ENCODE measurements at places on chromosomes 7 and 10.

GRCh38 chr10:80100861-80101695 lies 22.6 kb downstream of the TMEM254 start:
- DNase-seq, result no peak

DNA sequence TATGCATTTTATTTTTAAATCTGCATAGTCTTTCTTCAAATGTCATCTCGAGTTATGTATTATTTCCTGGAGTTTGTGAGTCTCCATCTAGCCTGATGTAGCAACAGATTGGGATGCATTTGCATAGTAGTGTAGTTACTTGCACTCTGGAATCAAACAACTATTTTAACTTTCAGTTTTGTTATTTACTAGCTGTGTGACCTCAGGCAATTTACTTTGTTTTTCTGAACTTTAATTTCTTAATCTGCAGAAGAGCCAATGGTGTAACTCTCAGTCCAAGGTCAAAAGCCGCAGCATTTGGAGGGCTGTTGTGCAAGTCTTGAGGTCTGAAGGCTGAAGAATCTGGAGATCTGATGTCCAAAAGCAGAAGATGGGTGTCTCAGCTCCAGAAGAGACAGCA lies 175.8 kb upstream of the SORCS1 start:
- DNase-seq, result no peak

- DNase-seq, result no peak
Measured at GRCh38 chr10:63628526-63629362, 107.5 kb downstream of the REEP3 start.

- no peak for DNase-seq
Measured at GRCh38 chr7:38310591-38311101, 37.2 kb upstream of the TARP start.

DNA sequence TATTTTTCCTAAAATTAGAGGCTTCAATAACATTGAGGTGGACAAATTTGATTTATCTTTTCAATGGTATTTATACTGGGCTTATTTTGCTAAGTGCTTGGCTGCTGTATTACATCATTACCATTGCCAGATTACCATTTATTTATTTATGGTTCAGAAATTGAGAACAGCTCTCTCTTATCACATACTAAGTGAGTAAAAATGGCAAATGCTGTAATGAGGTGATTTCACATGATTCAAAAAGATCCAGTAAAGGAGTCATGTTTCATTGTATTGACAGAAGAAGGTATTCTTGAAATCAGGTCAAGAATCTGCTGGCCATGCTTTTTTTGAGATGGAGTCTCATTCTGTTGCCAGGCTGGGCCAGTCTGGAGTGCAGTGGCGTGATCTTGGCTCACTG lies 322.6 kb downstream of the KIF20B start:
- no peak for DNase-seq

- DNase-seq, result no peak
Measured at GRCh38 chr7:54705436-54705835, 53.6 kb downstream of the SEC61G start.

DNA sequence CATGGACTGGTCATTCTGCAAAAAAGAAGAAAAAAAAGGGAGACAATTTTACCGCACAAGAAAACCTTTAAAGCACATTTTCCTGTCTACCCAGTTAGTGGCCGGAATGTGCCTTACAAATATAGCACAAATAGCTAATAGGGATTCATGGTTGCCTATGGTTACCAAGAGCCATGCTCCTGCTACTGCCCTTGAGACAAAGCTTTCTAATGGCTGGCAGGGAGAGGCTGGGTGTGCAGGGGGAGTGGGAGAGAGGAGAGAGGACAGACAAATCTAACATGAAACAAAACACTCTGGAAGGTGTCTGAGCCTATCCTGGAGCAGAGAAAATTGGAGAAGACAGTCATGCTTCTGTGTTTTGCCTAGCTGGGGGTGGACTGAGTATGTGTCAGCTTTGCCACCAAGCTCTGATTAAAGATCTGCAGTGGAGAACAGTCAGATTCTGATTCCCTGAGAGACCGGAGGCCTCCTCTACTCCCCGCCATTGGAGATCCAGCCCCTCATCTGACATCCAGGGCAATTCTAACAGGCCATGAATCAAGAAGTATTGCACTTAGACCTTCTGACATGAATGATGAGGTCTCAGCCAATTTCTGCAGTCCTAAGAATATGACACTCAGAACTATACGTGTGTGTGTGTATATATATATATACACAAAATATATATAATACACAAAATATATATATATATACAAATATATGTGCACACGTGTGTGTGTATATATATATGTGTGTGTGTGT lies 80.2 kb downstream of the PRTFDC1 start:
- DNase-seq, result no peak

DNA sequence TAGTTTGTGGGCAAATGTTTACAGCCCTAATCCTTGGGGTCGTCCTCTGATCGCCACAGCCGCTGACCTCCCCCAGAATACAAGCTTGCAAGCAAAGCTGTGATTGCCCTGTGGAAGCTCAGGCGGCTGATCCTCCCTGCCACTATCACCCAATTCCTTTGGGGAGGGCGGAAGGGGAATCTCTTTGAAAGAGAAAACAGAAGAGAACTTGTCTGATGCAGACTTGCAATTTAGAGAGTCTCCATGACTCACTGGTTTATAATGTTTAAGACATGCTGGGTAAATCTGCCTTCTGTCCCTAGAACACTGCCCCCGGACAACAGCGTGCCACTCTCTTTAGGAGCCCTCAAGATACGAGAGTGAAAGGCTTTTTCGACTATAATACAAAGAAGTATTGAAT lies 75.5 kb downstream of the NRP1 start:
- DNase-seq, result no peak

GRCh38 chr7:6266699-6267098 lies 5.7 kb downstream of the CYTH3 start:
- DNase-seq, result no peak

GRCh38 chr7:1169409-1170368 lies 9.7 kb upstream of the ZFAND2A start:
- DNase-seq, result peak; percentile 82

DNA sequence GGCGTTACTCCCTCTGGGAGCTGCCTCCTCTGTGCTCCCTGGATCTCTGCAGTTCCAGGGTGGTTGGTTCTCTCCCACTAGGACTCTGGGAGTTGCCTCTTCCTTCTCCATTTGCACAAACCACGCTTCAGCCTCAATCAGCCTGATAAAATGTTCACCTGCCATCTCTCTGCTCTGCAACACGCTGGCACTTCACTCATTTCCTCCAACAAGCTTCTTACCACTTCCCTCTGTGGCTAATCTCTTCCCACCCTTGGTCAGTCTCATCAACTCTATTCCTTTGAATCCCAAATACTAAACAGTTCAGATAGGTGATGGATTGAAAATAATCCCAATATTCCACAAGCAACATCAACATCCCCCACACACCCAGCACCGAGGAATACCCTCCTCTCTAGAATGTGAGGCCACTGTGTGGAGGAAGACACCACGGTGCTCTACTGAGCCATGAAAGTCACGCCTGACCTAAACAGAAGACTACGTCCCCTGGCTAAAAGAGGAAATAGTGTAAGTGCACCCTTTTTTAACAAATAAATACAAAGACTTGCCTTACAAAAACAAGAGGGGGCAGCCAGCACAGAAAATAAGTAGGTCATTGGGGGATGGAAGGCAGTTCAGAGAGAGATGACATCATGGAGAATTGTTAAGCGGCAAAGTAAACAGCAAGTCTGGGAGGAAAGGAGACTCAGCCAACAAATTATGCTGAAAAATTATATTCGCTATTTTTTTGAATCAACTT lies 1.9 kb upstream of the FAM170B start:
- DNase-seq, result no peak

DNA sequence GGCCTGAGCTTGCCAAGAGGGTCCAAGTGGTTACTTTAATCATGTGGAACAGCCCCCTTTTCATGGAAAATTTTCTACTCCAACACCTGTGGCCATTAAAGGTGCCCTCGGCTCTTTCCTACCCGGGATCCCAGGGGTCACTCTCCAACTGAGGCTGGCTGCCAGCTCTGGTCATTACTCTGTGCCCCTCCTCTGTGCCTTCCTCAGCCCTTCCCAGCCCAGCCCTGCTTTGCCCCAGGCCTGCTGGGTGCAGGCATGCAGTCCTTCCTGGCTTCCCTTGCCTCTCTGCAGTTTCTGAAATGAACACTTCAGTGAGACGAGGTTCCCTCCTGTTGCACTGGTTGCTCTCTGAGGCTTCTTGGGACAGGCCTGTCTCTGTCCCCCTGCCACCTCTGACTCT lies 951.1 kb upstream of the ZNF722 start:
- no peak for DNase-seq

DNA sequence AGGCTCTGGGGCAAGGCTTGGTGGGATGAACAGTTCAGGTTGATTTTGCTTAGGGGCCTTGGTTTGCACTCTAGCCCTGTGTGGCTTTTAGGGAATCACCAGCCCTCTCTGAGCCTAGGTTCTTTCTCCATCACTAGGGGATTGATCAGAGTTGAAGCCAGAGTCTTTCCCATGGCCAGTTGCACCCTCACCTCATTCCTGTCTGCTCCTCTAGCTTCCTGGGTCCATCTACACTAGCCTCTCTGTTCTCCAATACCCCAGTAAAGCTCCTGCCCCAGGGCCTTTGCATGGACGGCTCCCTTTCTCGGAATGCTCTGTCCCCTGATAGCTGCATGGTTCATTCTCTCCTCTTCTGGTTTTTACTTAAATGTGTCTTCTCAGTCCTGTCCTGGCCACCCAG lies 40.4 kb downstream of the SORCS3 start:
- no peak for DNase-seq

DNA sequence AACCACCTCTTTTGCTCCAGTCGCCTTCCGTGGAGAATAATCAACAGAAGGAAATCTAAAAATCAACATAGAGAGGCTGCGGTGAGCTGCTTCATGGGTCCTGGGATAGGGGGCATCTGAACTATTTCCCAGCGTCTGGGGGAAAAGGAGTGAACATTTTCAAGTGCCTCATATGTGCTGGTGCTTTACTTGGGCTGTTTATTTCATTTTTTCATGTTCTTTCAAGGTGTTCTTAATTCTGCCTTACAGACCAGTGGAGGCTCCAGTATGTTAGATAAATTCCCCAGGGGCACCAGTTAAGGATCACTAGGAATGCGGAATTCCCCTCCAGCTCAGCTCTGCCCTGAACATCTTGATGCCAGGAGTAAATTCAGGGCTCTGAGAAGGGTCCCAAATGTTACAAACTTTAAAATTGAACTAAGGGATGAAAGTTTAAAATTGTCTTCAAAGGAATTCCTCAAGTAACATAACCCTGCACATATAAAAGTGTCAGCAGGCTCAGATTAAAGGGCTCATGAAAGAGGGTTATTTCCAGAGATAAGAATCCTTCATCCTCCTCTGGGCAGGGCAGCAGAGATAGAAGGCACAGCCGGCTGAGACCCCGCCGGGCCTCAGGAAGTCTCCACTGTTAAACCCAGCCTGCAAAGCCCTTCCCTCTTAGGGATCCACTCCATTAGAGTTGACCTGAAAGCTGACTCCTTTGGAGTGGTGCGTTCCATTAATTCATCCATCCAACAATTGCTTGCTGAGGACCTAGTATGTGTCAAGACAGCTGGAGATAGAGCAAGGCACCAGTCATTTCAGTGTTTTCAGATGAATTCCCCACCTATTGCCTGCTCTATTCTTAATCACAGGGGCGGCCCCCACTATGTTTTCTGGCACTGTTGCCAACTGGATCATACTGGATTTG lies 345.8 kb downstream of the KCNMA1 start:
- DNase-seq, result no peak

- DNase-seq, result no peak
Measured at GRCh38 chr7:132557489-132558044, 18.7 kb downstream of the PLXNA4 start.

DNA sequence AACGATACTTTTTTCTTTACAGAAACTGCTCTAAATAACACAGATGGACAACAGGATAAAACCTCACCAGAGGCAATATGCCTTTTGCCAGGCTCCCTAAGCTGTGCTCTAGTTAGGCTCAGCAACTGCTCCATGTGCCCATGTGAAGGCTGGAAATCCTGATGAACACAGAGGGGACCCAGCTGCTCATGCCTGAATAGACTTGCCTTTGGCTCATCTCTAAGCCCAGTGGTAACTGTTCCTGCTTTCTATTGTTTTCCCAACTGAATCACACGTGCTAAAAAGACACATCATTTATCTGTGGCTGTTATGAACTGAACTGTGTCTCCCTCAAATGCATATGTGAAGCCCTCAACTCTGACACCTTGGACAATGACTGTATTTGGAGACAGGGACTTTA lies 110.4 kb downstream of the RNF216 start:
- no peak for DNase-seq

DNA sequence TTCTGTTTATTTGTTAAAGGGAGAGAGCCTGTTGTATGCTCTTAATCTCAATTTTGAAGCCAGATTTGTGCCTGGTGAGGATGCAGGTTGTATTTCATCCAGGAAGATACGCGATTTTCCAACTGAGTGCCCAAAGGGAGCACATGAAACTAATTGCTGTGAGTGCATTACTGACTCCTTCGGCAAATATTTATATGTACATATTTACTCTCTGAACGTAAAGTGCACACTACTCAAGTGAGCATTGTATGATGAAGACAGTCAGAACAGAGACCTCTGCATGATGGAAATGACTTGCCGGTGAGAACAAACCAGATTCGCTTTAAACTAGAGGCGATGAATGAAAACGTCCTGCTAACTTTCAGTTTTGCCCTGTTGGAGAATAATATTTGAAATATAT lies 130.1 kb downstream of the MALRD1 start:
- DNase-seq, result no peak

DNA sequence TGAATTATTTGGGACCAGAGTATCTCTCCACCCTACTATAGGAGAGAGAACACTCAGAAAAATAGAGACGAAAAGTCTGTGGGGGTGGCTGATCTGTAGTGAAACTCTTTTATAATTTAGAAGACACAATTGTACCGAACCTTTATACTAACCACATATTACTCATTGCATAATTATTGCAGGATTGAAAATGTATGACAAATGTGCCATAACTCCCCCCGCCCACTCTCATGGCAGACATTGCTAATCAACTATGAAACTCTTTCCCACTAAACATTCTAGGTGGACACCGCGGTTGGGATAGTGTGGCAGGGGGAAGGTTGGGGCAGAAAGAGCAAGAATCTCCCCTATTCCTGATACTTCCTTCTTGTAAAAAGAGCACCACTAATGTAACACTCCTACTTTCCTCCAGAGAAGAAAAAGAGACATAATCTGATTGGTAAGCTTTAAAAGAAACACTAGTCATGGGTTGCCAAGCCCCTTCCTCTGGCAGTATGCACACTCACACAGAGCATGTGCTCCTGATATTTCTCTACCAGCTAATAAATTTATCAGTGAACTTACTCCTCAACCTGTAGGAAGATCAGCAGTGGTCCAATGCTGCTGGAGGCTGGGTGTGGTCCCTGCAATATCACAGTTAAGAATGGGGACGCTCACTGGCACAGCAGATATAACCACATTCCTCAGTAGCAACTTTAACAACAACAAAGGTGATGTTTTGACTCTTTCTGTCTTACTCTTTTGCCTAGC lies 18.7 kb upstream of the ARID5B start:
- no peak for DNase-seq

DNA sequence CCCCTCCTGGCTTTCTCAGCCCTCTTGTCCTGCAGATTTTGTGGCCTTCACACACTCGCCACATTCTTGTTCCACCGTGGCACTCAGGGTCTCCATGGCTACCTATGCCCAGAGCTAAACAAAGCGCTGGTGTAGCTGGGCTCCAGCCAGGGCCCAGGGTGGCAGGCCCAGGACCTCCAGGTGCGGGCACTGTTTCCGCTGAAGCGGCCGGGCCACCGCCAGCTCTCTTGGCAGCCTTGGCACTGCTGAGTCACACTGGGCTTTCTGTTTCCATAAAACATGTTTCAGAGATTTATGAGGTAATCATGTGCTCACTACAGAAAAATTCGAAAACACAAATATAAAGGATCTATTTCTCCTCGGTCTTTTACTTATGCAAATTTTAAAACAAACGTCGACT lies 51.3 kb downstream of the AOC1 start:
- DNase-seq, result no peak

All from stimulated activated CD8-positive, alpha-beta memory T cell treated with anti-CD3 and anti-CD28 coated beads, Interleukin-4, amount 100 ng/mL, for 4 hours (primary cell).